Sciatic nerve (tissue), 2 donors: ENCODE measurements at places on chromosomes 3 and 15.

DNA sequence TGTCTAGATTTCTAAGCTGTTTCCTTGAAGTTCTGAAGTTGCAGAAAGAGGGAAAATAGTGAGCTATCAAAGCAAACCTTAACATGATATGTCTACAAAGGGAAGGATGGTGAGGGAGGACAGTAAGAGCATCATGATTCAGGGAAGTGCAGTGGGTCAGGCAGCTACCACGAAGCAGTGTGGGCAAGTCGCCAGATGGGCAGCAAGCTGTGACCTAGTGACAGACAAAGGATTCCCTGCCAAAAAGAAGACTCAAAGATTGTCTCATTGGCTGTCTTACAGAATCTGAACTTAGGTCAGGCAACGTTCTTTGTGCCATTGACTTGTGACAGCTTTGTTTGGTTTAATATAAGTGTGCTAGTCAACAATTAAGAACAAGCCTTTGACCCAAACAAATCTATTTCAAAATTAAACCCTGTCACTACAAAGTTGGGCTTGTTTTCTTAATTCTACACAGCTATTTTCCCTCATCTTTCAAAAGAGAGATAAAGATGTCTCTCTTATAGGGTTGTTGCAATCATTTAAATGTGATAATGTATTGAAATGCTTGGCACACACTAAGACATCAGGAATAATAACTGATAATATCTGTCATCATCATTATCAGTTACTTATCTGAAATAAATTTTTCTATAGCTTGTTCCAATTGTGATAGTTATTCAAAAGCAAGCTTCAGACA lies 153.3 kb downstream of the ECT2 start:
- no peak for DNase-seq

- DNase-seq, result peak; percentile 82
These were observed 52.7 kb upstream of the SPATA12 start for GRCh38 chr3:57007521-57008460.

GRCh38 chr15:27025481-27025966 lies 54.5 kb downstream of the GABRG3 start:
- no peak for DNase-seq

DNA sequence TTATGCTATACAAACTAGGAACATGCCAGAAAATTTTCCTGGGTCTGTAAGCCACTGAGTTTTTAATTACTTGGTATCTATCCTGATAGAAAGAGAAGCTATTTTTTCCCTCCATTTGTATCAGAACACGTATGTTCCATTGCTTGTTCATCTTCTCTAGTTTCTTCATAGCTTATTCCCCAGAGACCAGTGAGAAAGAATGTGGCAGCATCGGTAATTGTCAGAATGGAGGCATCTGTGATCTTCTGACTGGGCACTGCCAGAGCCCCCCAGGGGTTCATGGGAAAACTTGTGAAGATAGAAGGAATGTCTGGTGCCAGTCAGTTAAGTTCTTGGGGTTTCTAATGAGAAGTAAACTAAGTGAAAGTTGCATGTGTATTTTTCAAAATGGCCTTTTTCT lies 720.2 kb upstream of the GOLIM4 start:
- no peak for DNase-seq

DNA sequence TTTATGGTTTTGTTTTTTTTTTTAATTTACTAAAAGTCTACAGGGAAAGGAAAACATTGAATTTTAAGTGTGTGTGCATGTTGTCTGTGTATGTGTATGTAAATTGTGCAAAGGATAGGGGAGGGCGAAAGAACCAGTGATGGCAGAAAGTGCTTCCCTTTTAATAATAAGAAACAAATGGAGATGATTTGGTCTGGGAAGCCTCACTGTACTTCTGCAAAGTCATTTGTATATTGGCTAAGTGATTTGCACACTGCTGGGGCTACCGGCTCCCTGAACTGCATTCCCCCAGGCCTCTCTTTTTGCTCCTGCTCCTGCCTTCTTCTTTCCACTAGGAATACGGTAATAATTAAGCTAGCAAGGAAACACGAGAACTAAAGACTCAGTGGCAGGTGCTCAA lies 101.2 kb downstream of the CD47 start:
- no peak for DNase-seq

- no peak for DNase-seq
These were observed 77.3 kb upstream of the MAGI1 start for GRCh38 chr3:66115858-66116654.

- no peak for DNase-seq
These were observed 133.5 kb downstream of the WNT7A start for GRCh38 chr3:13746385-13746784.

DNA sequence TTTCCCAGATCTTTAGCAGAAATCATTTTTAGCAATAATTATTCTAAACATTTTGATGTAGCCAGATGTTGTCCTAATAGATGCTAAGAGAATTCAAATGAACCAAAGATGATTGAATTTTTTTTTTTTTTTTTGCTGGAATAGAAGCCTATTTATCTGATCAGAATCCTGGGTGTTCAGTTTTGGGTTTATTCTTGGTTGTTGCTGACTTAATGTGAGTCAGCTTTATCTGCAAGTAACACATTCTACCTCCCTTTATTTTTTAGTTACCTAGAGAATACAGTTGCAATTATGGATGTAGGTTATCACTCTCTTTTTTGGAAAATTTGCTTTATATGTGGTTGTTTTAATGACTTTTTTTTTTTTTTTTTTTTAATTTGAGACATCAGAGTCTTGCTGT lies 6.4 kb downstream of the CEP97 start:
- no peak for DNase-seq

DNA sequence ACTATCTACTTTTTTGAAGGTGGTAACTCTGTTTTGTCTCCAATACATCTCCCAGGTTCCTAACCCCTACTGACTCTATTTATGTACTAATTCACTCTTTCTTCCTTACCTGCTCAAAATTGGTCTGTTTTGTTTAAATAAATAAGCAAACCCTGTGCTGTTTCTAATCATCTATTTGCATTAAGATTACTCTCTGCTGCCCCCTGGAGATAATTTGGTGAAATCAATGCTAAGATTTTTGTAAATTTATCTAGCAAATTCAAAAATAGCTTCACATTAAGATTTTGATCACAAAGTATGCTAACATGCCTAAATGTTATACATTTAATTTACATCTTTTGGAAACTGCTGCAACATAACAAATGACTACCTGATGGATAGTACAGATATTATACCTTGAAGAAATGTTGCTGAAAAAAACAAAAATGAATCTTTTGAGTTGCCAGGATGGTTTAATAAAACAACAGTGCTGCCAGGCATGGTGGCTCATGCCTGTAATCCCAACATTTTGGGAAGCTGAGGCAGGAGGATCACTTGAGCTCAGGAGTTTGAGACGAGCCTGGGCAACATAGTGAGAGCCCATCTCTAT lies 4.4 kb upstream of the CD200R1 start:
- no peak for DNase-seq

DNA sequence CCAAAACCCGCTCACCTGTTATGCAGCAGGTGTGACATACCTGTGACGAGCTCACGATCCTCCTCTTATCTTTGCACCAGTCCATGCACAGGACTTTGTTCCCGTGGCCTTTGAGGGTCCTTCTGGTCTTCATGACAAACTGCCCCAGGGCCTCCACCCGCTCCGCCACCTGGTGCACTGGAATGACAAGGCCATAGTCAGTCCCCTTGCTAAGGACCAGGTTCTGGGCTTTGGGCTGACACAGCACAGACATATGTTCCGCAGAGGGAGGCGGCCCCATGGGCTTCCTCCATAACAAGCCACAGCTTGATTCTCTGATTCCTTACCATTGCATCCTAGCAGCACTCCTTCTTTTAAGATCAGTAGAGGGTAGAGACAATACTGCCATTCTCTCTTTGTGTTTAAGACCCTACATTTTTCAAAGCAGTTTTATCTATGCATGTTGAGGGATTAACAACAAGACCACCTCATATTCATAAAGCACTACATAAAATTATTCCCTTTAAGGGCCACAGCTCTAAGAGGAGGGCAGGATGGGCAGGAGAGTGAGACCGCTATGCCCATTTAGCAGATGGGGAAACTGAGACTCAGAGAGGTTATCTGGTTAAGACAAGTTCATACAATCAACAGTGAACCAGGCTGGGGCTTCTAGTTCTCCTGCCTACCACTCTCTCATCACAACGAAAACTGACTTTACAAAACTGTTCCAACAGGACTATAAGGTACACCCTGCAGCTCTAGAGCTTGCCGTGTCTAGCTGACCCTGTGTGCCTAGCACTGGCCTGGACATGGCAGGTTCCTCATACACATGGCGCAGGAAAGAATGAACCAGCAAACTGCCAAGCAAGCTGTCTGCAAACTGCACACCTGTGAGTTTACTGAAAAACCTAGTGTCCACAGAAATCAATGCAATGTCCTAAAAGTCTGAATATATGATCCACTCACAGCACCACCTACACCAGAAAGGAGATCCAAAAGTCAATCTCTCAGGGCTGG lies 37.0 kb downstream of the GNB5 start:
- DNase-seq, result no peak

GRCh38 chr15:88704791-88705768 lies 66.3 kb downstream of the ISG20 start:
- DNase-seq, result peak; percentile 81

GRCh38 chr3:40120806-40121205 lies 188.7 kb upstream of the EIF1B start:
- no peak for DNase-seq

- no peak for DNase-seq
These were observed 202.1 kb downstream of the NLGN1 start for GRCh38 chr3:173599673-173600072.
